ENCODE measurements at places on chromosomes 5 and 9. TPM values are rescaled to one million over a fixed set of nuclear protein-coding genes. Genes with fewer than 3 reads are reported as not detected.

GRCh38 chr5:143135832-143136551, 267.5 kb downstream of the NR3C1 start:
- DNase-seq: no peak

- no peak for DNase-seq
These were observed 91.8 kb upstream of the LARP1 start for GRCh38 chr5:154663424-154663823.

DNA sequence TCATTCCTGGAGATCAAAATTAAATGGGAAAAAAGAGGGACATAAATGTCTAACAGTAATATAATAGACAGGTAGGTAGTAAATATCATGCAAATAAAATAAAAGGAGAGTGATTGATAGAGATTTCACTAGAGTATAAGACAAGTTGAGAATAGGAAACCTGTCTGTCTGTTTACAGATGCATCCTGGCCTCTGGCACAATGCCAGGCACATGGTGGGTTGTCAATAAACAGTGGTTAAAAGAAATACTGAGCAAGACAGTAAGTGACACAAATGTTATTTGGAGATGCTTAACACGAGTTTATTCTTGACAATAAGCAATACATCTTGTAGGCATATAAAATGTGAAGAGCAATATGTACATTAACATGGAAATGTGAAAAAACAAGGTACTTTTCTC, 33.3 kb downstream of the RICTOR start:
- DNase-seq: no peak

GRCh38 chr9:89662718-89663613, 58.2 kb downstream of the GADD45G start:
- DNase-seq: no peak

Gene TRAF1
- 103 TPM for total RNA-seq
